ENCODE measurements at places on chromosomes 1 and 21.
A peak's percentile ranks its signal among the peaks of the same experiment; 100 is the strongest.

DNA sequence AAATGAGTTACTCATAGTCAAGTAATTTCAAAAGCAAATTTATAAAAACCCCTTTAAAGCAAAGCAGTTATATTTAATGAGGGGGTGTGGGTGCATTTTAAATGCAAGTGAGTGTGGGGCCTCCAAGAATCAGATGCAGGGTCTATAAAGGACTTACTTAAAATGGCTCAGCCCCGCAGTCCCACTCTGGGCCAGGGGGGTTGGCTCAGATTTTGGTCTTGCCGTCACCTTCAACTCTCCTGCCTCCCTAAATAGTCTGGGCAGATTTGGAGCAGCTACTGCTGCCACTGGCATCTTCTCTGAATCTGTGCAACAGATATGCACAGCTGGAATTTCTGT, 16.2 kb downstream of the AMPD2 start:
- DNase-seq, result no peak

DNA sequence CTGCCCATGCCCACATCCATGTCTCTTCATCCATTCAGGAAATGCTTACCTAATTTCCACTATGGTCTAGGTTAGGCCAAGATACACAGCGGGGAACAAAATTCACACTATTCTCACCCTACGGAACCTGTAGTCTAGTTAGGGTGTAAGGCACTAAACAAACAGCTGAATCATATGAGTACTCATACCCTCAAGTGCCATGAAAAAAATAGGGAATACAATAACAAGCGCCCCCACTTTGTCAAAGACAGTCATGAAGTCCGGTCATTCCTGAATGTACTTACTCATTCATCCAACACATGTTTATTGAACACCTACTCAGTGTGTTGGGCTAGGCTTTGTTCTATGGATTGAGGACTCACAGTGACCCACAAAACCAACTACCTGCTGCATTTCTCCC, 6.2 kb upstream of the FYB2 start:
- DNase-seq, result no peak

- no peak for DNase-seq
Measured at GRCh38 chr1:31273619-31274018, 23.0 kb downstream of the SNRNP40 start.

GRCh38 chr1:1574721-1575537, at the start of gene SSU72:
Gene SSU72 (minus strand): TSS chr1:1574863. CDS start chr1:1574557, 306 bp downstream.
- peak; percentile 98 for DNase-seq

- DNase-seq, result peak; percentile 63
Measured at GRCh38 chr1:35857830-35858229, 25.2 kb upstream of the AGO1 start.
